ENCODE measurements at places on chromosomes 2 and 18.
A peak's percentile ranks its signal among the peaks of the same experiment; 100 is the strongest.

- DNase-seq: no peak
Measured at GRCh38 chr2:163625632-163626031, 110.2 kb downstream of the FIGN start.

GRCh38 chr2:105361102-105361889 is 24.0 kb downstream of the C2orf49 start:
- no peak for DNase-seq

GRCh38 chr18:78612801-78613200 is 366.8 kb upstream of the SALL3 start:
- no peak for DNase-seq

- DNase-seq: no peak
Measured at GRCh38 chr18:32362484-32362883, 108.2 kb downstream of the GAREM1 start.

GRCh38 chr2:116450990-116451389 is 1363.5 kb upstream of the DDX18 start:
- DNase-seq: no peak

DNA sequence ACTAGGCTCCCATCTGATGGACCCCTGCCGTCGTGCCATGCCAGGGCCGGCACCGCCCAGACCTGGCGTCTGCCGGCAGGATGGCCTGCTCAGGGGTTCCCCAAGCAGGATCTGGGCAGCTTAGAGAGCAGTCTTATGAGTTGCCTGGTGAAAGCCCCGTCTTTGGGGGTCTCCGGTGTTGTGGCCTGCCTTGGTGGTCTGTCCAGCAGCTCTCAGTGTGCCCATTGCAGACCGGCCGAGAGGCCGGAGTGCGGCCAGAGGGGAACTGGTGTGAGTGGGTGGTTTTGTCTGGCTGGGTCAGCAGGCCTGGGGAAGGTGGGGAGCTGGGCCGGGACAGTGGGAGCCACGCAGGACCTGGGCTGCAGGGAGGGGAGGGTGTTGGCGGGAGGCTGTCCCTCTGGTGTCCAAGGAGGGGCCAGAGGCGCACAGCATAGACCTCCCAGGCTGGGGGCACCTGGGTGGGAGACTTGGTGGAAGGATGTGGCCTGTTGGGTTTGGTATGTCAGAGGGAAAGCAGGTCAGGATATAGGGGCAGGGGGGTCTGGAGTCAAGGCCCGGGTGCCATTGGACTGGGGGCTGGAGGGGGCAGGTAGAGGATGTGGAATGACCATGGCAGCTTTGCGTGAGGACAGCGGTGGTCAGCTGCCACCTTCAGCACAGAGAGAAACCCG is 16.5 kb downstream of the GPC1 start:
- DNase-seq: no peak

- no peak for DNase-seq
Measured at GRCh38 chr18:74788657-74789056, 191.0 kb downstream of the ZNF407 start.

DNA sequence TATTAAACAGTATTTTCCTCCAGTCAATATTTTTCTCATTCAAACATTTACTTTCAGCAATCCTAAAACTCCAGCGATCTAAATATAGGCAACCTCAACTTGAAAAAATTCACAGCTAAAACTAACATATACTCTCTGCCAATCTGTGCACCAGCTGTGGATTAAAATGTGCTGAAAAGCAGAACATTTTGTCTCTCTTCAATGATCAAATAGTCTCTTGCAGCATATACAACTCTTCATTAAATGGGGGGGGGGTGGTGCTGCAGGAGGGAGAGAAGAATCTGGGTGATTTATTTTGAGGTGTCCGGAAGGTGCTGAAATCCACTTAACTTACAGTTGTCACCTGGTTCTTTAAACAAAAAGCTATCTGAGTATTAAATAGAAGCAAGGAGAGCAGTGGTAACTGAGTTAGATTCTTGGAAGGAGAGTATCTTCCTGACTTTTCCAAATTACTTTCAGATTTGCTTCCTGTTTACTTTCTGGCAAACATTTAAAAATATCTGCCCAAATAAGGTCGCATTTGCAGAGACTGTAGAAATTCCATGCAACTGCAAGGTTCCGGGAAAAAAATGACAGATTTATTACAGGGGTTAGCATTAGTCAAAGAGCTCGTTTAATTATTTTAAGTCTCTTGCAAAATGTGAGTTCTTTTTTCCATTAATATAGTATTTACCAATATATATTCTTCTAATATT is 904.7 kb upstream of the ACVR2A start:
- DNase-seq: no peak

DNA sequence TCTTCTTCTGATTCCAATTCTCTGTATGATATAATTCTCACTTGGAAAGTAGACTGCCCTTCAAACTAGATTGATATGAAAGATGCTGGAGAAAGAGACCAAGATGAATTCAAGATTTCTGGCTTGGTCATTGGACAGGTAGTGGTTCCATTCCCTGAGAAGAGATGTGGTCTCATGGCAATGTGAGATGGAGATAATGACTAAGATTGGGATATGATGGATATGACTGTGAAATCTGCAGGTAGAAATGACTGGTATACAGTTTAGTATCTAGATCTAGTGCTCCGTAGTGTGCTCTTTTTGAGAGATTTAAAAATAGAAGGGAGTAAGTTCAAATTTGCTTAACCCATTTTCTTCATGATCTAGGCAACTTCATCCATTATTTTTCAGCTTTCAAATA is 425.4 kb upstream of the TRIB2 start:
- DNase-seq: no peak

DNA sequence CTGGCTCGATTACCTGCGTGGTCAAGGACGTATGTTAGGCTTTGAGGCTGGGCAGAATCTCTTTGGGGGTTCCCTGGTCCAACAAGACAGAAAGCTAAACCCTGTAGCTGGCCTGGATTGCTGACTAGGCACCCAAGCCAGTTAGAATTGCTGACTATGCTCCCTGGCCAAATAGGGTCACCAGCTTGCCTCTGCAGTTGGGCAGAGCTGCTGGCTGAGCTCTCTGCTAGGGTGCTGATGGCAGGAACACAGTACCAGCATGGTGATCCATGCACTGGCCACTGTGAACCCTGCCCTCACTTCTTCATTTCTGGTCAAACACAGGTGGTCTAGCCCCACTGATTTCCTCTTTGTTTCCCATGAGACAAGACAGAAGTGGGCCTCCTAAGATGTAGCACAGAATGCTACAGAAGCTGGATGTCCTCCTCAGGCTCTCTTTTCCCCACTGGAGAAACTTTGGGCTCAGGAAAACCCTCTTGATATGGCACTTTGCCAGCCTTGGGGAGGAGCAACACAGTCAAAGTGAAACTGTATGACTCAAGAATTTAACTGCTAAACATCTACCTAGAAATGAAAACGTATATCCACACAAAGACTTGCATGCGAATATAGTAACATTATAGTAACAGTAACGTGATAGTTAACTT is 20.8 kb downstream of the SP140L start:
- DNase-seq: no peak

GRCh38 chr2:207887500-207887899 is 117.8 kb upstream of the FZD5 start:
- no peak for DNase-seq

GRCh38 chr2:129656081-129656598 is 323.3 kb upstream of the RAB6C start:
- no peak for DNase-seq

- no peak for DNase-seq
Measured at GRCh38 chr18:28768791-28769768, 592.1 kb upstream of the CDH2 start.

DNA sequence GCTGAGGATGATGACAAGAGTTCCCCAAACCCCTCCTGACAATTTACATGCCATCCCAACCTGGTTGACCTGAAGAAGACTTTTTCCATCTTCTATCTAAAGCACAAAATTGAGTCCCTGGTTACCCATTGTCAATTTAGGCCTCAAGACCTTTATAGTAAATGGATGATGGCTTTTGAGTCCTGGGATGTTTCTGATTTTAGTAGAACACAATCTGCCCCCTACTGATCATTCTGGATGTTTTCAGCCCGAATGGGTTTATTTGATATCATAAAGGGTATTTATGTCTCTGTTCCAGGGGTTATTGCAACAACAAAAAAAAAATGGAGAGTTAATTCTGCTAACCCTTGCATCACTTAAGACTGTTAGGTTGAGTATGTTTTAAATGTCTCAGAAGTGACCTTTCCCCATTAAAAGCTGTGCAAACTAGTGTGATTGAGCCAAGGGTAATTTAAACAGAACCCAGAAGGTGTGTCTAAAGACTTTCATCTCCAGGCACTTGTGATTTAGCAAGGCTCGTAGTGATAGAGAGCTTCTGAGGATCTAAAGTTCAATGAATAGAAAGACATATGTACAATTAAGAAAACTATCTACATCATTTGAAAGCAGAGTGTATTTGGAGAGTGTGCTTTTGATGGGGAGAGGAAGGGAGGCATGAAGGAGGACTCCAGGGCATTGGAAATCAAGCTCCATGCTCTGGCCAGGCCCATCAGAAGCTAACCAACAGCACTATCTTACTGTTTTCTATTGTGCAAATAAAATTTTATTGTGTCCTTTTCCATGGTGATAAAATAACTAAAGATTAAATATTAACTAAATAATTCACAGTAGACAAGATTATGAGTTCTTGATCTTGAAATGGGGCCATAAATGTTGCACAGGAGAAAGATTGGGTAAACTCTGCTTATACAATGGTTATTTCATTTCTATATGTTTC is 96.6 kb upstream of the NOSTRIN start:
- no peak for DNase-seq

DNA sequence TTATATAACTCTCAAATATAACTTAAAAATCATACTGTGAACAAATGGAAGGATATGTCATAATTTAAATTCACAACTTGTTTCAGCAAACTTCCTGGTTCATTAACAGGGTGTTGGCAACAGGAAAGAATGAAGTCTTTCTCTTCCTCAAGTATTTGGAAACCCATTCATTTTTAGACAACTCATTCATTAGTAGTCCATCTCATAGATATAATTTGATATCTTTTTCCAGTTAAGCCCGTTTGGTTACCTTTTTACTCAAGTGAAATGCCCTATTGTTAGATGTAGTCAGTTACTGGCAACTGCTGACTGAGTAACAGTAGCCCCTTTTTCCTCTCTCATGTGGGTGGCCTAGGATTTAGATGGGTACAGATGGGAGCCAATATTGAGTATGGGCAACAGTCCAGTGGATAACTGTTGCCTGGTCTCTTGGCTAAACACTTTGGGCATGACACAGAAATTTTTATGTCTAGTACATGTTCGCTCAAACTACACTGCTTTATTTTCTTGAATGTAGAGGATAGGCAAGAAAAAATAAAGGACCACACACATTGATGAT is 4.6 kb upstream of the UGP2 start:
- no peak for DNase-seq

DNA sequence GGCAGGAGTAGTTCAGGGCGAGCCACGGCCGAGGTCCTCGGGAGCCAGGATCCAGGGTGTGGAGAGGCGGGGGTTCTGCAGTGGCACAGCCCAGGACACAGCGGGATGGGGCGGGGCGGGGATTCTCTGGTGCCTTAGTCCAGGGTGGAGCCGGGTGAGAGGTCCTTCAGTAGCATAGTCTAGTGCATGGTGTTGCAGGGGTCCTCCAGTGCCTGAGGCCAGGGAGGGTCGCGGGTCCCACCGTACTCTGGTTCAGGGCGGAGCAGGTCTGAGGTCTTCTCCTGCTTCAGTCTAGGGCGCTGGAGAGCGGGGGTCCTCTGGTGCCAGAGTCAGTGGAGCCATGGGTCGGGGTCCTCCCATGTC is 131.1 kb downstream of the CCDC74A start:
- DNase-seq: no peak

DNA sequence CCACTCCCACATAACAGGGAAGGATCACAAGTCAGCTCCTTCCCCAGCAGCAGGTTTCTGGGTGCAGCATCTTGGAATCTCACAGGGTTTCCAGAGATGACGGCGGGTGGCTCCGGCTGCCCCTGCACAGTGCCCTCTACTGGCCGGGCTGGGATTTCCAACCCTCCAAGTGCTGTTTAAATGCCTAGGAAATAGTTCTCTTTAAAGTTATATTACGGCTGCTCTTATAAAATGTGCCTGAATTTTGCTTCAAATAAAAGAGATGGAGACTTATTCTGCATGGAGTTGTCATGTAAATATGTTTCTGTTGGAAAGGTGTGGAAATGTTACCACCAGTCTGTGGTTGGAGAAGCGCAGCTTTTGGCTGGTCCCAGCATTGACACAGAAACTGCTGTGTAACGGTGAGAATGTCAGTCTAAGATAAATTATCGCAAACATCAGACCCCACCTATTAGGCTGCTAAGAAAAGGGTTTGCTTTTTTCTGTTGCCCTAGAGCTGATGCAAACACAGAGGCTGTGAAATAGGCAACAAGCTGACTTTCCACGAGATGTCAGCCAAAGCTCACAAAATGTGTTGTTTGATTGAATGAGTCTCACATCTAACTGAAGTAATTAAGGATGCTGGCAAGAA is 3.3 kb upstream of the HJURP start:
- no peak for DNase-seq

DNA sequence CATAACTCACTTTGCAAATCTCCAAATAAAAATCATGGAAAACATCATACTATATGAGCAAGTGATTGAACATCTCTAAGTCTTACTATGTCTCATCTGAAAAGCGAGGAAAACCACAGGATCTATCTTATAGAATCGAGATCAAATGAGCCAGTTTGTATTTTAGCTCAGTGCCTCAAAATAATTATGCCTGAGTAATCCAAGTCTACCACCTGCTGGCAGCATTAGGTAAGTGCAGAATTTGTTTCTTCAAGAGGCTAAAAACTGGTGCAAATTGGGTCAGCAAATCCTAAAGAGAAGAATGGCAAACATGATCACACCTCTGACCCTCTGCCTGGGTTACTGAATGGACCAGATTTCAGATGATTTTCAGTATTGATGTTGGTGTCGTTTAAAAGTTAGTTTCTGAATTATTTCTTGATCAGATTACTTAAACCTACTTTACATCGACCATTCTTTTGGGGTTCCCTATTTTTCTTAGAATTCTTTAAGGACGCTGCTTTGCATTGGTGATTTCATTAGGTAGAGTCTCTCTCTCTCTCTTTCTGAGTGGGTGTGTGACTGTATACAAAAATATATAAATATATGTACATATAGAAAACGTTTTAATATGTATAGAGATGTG is 12.7 kb upstream of the FHOD3 start:
- peak; percentile 47 for DNase-seq

- no peak for DNase-seq
Measured at GRCh38 chr2:209121691-209122090, 302.2 kb upstream of the MAP2 start.

Data from AG04450 (cell line).